Stimulated activated CD8-positive, alpha-beta memory T cell treated with anti-CD3 and anti-CD28 coated beads, Interleukin-7, amount 100 ng/mL, for 4 hours (primary cell): ENCODE measurements at places on chromosomes 3 and 15.

GRCh38 chr15:89321521-89322410 is 12.9 kb downstream of the POLG start:
- no peak for DNase-seq

DNA sequence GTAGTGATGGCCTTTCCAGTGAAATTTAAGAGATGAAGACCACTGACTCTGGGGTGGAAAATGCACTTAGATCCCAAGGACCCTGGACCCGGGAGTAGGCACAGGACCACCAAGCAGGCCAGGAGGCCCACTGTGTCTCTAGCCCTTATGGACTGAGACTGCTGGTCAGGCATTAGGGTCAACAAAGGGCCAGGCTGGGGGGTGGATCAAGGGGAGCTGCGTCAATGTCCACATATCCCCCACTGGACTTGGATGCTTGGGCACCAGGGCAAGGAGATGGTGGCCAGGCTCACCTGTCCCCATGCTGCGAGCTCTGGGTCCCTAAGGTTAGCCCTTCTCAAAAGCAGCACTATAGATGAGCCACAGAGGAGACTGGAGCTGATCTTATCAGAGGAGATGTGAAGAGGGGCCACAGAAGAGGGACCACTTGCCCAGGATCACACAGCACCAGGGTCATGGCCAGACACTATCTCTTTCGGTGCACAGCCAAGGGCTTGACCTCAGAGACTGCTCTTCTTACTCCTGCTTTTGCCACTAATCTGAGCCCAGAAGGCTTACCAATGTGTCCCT is 14.7 kb downstream of the RAB6B start:
- no peak for DNase-seq

DNA sequence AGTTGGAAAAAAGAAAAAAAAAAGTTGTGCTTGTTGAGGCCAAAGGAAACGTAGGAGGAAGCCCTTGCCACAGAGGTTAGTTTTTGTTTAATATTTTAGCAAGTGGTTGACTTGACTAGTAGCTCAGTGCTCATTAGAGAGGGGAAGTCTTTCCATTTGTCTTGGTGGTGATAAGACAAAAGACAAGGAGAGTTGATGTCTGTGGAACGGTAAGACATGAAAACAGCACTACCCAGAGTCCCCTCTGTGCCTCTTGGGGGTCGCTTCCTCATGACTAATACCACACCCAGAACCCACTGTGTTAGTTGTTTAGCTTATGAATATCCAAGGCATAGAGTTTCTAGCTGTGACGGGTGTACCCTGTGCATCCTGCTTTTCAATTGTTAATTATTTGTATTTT is 211.4 kb downstream of the ITPR1 start:
- no peak for DNase-seq

GRCh38 chr15:87645723-87646122 is 610.8 kb downstream of the NTRK3 start:
- no peak for DNase-seq

DNA sequence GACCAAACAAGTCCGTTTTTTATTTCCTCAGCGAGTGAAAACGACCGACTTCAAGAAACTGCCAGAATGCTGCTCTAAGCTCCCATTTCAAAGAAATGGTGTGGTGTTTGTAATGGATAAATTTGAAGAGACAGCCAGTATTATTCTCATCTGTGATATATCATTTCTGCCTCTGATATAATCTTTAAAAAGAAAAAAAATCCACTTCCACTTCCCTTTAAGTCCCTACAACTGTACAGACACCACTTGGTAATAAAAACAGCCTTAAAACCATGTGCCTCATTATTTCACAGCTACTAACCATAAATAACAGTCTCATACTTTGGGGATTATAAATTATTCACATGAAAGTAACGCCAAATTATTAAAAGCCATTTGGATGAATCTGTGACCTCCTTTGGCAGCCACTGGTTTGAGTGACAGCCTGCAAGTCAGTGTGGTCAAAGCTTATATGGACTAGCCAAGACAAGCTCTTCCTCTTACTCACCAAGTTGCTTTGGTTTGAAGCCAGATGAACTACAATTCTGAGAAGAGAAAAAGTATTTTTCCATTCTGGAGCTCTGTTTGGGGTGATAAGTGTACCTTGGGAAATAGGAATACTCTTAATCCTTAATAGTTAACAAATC is 168.0 kb downstream of the SHOX2 start:
- DNase-seq: no peak

- DNase-seq: no peak
These were observed 288.7 kb downstream of the GBE1 start for GRCh38 chr3:81472600-81473362.

DNA sequence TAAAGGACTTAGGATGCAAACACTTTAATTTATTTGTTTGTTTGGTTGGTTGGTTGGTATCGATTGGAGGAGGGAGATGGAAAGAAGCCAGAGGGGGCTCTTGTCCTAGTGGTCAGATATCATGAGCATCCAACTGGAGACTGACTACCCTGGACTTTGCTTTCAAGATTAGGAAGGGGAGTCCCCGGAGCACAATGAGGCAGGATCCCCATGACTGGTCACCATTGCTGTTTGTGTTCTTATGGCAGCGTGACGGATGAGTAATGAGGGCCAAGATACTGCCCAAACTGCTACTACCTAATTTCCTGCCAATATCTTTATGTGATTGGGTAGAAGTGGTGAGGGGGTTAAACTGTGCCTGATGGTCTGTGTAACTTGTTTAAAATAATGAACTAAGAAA is 354.6 kb upstream of the ROPN1 start:
- no peak for DNase-seq

DNA sequence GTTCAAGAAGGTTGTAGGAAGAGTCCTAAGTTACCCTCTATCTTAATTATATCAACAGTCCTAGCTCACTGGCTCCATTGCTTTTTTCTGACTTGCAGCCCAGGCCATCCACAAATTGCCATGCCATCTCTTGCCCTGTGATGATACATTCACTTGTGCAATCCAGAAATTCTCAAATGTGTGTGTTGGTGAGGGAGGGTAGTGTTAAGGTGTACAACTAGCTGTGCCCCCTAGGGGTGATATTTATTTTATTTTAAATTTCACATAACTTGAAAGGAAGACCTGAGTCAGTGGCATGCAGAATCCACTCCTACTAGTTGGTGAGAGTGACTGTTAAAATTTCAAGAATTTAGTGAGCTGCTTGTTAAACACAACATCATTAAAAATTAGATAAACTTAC is 156.1 kb upstream of the ANKRD28 start:
- no peak for DNase-seq

DNA sequence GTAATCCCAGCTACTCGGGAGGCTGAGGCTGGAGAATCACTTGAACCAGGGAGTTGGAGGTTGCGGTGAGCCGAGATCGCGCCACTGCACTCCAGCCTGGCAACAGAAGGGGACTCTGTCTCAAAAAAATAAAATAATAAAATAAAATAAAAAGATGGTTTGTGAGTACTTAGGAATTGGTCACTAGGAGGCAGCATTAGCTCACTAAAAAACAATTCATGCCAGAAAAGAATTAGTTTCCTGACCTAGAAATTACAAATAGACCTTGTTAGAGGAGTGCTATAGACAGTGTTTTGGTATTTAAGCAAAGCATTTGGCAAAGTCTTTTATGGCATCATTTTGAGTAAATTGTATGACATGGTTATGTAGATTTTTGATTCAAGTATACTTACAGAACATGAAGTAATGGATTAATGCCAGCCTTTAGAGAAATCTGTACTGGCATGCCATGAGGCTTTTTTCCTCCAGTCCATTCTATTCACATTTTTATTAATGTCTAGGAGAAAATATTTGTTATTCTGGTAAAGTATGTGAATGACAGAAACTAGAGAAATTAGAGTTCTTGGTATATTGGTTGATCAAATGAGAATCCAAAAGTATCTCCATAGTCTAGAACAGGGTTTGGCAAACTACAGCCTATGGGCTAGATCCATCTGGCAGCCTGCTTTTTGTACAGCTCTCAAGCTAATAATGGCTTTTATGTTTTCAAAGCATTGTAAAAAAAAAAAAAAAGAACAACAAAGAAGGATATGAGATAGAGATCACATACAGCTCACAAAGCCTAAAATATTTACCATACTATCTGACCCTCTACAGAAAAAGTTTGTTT is 81.6 kb downstream of the LRRC49 start:
- no peak for DNase-seq

DNA sequence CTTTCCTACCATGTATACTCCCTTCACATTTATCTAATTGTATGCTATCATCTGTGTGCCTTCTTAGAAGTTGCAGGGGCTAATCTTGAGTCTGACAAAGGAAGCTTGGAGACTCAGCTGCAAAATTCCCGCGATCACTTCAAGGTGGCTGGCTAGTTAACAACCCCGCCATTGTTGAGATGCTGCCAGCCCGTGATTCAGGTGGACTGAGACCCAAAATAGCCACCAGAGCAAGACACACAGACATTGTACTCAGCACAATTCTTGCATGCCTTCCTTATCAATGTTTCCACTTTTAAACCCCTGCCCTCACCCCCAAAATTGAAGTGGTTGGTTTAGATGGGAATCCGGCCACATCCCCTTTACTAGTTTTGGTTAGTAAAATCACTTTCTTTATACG is 225.8 kb upstream of the ZNF717 start:
- no peak for DNase-seq

GRCh38 chr15:34039790-34040113 is 748 bp upstream of the AVEN start:
- DNase-seq: no peak

DNA sequence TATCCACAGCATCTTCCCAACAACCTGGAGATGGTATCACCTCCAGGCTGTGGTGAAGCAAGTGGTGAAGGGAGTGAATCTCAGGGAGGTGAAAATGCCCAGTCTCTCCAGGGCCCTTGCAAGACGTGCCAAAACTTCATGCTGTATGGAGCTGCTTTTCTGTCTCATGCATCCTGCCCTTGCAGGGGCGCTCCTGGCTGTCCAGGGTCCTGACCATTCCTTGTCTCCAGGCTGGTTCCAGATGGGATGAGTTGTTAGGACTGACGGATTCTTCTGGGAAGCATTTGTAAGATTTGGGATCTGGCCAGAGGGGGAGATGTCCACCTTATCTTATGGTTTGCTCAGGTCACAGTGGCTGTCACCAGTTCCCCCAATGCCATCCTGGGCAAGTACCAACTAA is 15.8 kb downstream of the TGM4 start:
- no peak for DNase-seq

- DNase-seq: no peak
These were observed 43.7 kb upstream of the IGSF10 start for GRCh38 chr3:151504606-151505005.

GRCh38 chr3:36649125-36649524 is 115.2 kb downstream of the DCLK3 start:
- no peak for DNase-seq

GRCh38 chr15:80142646-80143045 is 10.2 kb upstream of the FAH start:
- DNase-seq: no peak

DNA sequence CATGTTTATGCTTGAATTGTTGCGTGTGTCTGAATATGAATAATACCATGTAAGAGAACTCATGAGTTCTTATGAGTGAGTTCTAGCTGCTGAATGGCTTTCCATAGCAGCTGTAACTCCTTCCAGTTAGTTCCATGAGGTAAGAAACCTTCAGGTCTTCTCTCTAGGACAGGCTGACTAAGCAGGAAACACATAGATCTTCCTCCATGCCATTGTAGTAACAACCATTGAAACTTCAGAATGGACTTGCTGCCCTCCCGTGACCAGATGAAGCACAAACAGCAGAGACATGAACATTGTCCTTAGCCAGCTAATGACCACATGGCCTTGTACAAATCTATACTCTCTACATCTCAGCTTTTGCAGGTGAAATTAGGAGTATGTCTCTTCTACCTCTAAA is 200.0 kb downstream of the ZNF385D start:
- DNase-seq: no peak

GRCh38 chr3:60792249-60792852 is 458.9 kb downstream of the FHIT start:
- no peak for DNase-seq

DNA sequence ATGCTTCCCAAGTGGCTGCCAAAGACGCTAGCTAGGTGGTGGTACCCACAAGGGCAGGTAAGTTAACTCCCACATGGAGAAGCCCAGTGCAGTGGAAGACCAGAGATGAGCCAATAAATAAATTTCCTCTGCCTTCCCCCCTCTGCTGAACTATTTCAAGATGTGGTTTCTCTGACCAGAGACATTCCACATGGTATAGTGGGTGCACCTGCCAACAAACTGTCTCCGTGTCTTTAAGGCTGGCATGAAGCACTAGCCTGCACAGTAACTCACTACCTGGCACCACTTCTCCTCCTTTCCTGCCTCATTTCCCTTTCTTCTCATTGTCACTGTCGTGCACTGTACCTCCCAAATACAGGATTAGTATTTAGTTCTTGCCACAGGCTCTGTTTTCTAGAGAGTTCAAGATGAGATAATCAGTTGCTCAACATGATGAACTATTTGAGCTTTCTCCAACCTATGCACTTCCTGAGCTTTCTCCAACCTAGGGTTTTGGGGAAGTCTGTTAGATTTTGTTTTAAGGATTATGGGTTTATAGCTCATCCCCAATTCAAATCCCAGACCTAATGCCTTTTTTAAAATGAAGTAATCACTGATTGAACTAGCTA is 8.4 kb upstream of the CRTAP start:
- no peak for DNase-seq

- DNase-seq: no peak
These were observed 9.9 kb upstream of the EPB42 start for GRCh38 chr15:43230640-43231115.

- no peak for DNase-seq
These were observed 599.0 kb downstream of the MAGI1 start for GRCh38 chr3:65439641-65440284.

DNA sequence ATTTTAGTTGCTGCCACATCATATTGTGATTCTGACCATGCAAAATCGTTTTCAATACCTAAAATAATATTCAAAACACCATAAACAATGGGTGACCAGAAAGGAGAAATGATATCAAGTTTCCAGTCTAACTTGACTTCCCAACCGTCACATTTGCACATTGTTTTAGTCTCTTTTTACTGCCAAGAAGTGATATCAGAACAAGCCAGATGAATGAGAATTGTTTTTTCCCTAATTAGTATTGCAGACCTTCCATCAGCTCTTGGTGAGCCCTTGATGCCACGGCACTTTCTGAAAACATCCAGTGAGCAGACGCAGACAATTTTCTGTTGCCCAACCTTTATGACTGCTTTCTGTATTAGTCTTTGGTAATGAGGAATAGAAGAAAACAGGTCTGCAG is 62.5 kb downstream of the SPATA16 start:
- DNase-seq: no peak

GRCh38 chr3:127452321-127452821 is 138.2 kb downstream of the TPRA1 start:
- DNase-seq: no peak

- DNase-seq: no peak
These were observed 9.7 kb downstream of the TPM1 start for GRCh38 chr15:63052077-63052841.

- no peak for DNase-seq
These were observed 61.0 kb downstream of the TMEM44 start for GRCh38 chr3:194572143-194572789.

- no peak for DNase-seq
These were observed 35.8 kb downstream of the SETD2 start for GRCh38 chr3:47128137-47128536.
